ENCODE measurements at places on chromosomes 2 and 18.

GRCh38 chr2:180376066-180376465, 369.0 kb upstream of the CWC22 start:
- no peak for DNase-seq

DNA sequence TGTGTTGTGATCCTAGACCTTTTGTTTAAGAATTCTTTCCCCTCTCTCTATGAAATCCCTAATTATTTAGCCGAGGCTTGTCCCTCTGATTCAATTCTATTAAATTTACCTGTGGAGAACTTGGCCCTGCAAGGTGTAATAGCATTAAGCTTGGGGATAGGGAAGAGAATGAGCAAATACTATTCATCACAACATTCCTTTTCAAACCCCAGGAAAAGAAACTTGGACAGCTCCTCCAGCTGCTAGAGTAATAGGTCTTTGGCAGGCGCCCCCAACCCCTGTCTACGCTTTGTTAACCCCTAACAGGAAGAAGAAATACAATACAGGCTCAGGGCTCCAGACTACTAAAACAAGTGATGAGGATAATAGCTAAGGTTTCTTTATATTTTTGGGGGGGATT, 957.0 kb downstream of the CPS1 start:
- no peak for DNase-seq

DNA sequence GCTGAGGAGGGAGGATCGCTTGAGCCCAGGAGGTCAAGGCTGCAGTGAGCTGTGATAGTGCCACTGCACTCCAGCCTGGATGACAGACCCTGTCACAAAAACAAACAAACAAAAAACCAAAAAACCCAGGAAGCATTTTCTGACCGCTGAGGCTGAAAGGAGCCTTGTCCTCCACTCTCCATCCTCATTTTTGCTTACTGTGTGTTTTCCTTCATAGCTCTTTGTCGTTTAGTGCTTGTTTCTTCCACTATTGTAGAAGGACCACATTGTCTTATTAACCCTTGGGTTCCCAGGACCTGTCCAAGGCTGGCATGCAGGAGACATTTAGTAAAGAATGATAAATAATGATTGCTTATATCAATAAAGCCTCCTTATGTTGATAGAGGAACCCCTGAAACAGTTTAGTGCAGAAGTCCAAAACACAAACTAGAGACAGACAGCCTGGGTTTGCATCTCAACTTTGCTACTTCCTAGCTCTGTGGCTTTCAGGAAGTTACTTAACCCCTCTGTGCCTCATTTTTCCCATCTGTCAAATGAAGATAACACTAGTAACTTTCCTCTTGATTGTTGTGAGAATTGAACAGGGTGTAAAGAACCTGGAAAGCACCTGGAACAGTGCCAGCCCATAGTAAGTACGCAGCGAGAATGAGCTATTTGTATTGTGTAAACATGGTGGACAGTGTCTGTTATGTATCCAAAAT, 126.0 kb downstream of the LPIN1 start:
- no peak for DNase-seq

GRCh38 chr2:16617282-16618266, 48.1 kb downstream of the CYRIA start:
- no peak for DNase-seq

DNA sequence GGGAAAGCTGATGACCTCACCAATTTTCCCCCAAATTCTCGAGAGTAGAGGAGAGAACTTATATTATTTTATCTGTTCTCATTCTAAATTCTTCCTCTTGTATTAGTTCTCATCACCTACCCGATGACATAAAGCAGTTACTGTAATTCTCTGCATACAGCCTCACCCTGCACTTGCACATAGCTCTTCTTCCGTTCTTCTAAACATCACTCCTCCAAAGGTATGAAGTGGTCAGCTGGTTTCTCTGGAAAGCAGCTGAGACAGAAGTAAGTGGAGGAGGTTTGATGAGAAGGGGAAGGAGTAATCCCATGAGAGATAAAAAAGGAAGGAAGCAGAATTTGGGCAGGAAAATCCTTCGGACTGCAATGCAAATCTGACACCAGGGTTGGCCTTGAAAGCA, 39.0 kb downstream of the FBXO48 start:
- no peak for DNase-seq

DNA sequence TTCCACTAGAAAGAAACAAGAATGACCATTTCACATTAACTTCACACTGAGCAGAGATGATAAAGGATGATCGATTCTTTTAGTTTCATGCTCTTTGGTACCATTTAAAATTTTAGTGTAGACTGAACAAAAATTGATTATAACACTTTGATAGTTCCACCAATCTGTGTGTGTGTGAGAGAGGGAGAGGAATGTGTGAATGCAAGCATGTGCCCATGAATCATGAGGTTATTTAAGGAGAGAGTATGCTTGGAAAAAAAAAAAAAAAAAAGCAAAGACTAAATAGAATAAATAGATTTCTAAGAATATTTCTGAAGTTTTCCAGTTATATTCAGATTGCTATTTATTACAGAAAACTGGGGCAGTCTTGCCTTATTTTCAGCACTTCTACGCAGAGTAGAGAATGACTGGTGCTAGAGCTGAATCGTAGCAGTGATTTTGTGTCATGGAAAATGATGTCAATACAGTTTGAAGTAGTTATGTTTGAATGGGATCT, 900.8 kb downstream of the SLC4A3 start:
- no peak for DNase-seq

DNA sequence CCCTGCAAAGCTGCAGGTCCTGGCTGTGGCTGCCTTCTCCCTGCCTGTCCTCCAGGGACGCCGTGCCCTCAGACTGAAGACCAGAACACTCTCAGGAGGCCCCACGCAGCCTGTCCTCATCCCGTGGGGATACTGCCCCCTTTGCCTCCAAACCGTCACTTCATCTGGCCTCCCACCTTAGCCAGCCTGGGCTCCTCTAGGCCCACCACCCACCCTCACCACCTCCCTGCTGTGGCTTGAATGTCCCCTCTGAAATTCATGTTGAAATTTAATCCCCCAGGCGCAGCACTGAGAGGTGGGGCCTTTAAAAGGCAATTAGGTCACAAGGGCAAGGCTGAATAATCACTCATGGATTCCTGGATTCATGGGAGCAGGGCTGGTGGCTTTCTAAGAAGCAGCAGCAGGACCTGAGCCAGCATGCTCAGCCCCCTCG, 198.2 kb downstream of the SEPTIN10 start:
- no peak for DNase-seq

DNA sequence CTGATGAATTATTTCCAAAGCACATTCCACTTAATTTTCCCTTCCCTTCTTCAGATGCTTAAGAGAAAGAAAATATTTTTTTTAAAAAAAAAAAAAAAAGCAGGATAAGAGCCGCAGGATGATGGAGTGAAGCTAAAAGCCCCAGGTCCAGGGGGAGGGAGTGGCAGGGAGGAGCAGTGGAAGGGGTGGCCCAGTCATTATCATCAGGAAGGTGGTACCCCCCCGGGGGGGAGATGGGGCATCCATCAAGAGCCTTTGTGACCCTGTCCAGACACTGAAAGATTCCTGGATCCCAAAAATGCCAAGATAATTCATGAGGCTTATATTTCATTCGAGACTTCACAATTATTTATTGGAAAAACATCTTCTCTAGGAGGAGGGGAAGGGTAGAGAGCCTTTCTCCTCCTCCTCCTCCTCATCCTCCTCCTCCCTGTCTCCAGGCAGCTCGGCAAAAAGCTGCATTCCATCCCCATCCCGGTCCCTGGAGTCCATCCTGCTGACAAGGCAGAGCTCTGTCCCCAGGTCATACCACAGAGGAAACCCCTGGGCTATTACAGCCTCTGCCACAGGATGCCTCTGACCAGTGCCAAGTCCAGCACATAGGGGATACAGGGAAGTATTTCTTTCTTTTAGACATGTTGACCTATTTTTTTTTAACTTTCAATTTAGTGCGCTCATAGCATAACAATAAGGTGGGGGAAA, 125.3 kb downstream of the TWIST2 start:
- no peak for DNase-seq

DNA sequence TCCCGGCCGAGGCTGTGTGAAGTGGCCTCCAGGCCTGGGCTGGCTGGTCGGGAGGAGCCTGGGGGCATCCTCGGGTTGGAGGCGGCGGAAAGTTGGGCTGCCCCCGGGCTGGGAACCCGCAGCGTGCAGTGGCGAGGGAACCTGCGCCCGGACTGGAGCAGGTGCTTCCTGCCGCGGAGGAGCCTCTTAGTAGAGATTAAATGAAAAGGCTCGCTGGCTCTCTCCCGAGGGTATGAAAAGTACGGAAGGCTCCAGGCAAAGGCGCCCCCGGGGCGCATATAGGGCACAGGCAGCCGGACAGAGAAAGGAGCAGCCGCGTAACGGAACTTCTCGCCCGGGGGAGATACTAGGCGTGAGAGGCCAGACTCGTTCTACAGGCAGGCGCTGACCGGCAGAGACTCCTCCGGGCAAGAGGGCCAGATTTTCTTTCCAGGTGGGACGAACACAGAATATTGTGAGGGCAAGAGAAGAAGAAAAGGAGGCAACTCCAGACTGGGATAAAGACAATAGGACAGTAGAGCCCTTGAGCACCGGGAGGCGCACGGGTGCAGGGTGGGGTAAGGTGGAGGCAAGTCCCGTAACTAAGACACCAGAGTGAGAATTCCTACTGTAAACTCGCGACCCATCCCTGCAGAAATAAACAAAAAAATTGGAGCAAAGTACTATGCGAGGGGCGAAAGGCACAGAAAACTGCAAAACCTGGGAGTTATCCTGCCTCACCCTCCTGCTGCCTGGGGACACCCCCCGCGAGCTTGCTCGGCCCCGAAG, 816 bp downstream of the CDH2 start:
- DNase-seq: peak; percentile 31

GRCh38 chr2:69642709-69643601, 584 bp downstream of the AAK1 start:
- peak; percentile 46 for DNase-seq

DNA sequence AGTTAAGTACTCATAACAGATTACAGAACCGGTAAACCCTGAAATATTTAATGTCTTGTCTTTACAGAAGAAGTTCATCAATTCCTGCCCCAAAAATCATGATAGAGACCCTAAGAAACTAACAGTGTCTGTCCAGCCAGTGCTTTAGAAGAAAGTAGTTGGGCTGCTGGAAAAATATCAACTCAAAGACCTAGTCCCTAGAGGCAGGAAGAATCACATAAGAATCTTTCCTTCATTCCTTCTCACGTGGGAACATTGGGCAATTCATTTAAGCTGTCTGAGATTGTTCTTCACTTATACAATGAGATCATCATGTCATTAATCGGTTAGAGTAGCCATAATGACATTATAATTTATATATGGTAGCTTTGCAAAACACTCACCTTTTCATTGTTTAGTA, 156.4 kb downstream of the CCBE1 start:
- DNase-seq: no peak

DNA sequence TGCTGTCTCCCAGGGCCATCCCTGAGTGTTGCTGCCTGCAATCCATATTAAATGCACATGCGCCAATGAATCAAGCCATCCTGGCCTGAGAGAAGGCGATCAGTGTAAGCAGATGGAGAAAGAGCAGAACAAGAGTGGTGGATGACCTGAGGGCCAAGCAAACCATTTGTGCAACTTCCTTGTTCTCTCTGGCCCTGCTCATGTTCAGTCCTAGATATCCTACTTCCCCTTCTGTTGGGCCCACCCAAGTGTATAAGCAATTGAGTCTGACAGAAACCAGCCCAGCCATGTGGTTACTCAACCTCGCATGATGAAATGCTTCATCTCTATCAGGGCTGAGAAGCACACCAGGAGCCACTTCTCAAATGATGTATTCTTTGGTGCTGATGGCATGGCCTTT, 383.1 kb upstream of the ID2 start:
- no peak for DNase-seq

- DNase-seq: no peak
Measured at GRCh38 chr2:135257383-135258090, 205.4 kb downstream of the RAB3GAP1 start.

- DNase-seq: no peak
Measured at GRCh38 chr2:40957508-40957907, 505.6 kb upstream of the SLC8A1 start.

- no peak for DNase-seq
Measured at GRCh38 chr2:242098445-242099128, 229.1 kb downstream of the RTP5 start.

GRCh38 chr18:60466677-60467076, 94.1 kb upstream of the MC4R start:
- DNase-seq: no peak

- no peak for DNase-seq
Measured at GRCh38 chr2:223943561-223944008, 1.6 kb downstream of the WDFY1 start.

DNA sequence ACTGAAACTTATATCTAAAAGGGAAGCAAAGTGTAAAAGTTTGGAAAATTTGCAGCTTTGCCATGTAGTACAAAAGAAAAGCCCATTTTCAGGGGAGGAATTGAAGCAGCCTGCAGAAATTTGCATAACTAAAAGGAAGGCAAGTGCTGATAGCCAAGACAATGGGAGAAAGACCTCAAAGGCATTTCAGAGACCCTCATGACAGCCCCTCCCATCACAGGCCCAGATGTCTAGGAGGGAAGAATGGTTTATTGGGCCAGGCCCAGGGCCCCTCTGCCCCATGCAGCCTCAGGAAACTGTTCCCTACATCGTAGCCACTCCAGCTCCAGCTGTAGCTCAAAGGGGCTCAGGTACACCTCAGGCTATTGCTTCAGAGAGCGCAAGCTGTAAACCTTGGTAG, 14.4 kb upstream of the WDR75 start:
- DNase-seq: no peak

- no peak for DNase-seq
Measured at GRCh38 chr2:118227698-118228508, 139.6 kb downstream of the INSIG2 start.

DNA sequence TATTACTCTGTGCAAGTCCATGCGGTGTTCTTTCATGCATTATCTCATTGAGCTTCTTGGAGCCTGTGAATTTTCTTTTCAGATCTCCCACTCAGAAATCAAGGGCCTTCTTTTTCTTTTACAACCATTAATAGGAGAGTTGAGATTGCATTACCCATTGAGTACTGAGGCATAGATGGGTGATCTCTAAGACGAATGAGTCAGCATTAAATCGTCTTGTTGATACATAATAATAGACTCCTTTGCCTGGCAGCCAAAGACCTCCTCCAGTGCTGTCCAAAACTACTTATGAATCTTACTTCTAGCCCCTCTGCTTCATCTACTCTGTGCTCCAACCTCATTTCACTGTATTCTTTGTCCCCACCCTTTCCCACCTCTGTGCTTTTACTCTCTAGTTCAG, 180.5 kb downstream of the AGPS start:
- no peak for DNase-seq

All from occipital lobe (tissue), 3 donors.